Natural killer cell treated with Interleukin-12 subunit alpha and Interleukin-12 subunit beta and Interleukin-15 and Interleukin-18, amount 100 ng/mL, for 72 hours (primary cell): ENCODE measurements at places on chromosomes 2 and 18. TPM values are rescaled to one million over a fixed set of nuclear protein-coding genes. Genes with fewer than 3 reads are reported as not detected.
A peak's percentile ranks its signal among the peaks of the same experiment; 100 is the strongest.

- DNase-seq, result no peak
These were observed 26.5 kb downstream of the KIAA2012 start for GRCh38 chr2:202099515-202099914.

DNA sequence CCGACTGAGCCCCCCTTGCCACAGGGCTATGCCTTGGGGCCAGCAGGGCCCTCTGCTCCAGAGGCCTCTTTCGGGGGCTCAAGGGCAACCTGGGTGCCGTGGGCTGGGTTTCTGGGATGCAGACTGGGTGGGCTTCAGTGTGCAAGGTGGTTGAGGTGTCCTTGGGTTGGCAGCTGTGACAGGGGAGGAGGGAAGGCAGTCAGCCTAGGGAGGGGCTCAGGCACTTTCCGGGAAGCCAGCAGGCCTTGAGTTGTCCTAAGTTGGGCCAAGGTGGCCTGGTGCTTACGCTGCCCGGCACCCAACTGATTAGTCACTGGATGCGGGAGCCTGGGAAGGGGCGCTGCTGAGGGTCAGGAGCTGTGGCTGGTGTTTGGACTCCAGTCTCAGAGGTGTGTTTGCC lies 199.5 kb downstream of the TWIST2 start:
- peak; percentile 51 for DNase-seq

DNA sequence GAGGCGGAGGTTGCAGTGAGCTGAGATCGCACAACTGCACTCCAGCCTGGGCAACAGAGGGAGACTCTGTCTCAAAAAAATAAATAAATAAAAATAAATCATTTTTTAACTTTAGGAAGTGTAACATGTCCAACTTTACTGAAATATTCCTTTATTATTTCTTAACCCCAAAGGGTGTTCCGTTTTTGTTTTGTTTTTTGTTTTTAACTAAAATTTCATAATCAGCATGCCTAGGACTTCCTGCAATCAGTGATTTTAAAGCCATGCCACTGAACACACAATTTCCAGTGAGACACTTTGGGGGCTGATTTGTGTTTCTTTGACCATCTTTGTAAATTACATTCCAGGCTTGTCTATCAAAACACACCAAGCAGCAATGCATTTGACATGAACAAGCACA lies 7.1 kb downstream of the CATIP start:
- DNase-seq, result no peak

DNA sequence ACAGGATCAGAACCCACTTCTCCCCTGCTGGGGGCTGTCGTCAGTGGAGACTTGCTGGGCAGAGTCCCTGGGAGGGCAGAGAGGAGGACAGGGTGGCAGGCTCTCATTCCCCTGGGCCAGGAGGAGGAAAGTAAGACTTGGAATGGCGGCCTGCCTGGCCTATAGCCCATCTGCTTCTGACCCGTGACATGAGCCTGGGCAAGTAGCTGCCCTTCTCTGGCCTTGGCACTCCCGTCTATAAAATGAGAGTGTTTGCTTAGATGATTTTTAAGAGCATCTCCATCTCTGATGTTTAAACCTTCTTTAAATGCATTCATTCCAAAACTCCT lies 173.0 kb downstream of the DDX1 start:
- no peak for DNase-seq

GRCh38 chr2:187397886-187398285 lies 50.2 kb downstream of the CALCRL start:
- no peak for DNase-seq

DNA sequence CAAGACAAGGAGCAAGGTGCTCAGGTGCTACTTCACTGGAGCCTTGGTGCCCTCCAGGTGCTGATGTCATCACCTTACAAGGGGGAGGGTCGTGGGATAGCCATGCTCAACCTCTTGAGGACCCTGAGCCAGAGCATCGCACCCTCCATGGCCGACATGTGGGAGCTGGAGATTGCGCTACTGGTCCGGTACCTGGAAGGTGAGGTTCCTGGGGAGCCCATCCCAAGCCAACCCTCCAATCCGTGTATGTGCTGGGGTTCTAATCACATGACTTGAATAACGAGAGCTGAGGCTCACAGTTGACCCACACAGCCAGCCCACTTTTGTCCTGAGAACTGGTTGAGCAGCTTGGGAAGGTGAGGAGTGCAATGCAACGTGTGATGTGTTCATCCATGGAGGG lies 25.9 kb downstream of the MROH2A start:
- DNase-seq, result no peak

GRCh38 chr2:65957886-65958285 lies 477.0 kb upstream of the MEIS1 start:
- no peak for DNase-seq

- DNase-seq, result no peak
These were observed 2.7 kb upstream of the GEMIN6 start for GRCh38 chr2:38775097-38775920.

- DNase-seq, result no peak
These were observed 63.6 kb downstream of the TRABD2A start for GRCh38 chr2:84817239-84817655.

DNA sequence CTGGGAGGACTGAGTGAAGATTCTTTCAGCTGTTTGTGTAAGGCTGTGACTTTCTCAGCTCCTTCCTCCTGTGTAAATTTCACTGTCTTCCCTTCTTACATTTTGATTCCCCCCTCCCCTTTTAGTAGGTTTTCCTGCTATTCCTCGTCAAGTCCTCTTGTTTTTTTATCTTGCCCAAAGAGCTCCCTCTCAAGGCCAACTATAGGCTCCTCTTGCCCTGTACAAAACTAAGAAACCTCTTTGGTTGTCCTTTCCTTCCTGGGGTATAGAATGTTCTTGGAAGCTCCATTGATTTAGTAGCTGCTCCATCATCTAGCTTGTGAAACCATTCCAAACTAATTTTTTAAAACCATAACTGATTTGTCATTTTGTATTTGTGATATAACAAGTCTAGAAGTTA lies 7.3 kb downstream of the CCDC121 start:
- DNase-seq, result no peak

DNA sequence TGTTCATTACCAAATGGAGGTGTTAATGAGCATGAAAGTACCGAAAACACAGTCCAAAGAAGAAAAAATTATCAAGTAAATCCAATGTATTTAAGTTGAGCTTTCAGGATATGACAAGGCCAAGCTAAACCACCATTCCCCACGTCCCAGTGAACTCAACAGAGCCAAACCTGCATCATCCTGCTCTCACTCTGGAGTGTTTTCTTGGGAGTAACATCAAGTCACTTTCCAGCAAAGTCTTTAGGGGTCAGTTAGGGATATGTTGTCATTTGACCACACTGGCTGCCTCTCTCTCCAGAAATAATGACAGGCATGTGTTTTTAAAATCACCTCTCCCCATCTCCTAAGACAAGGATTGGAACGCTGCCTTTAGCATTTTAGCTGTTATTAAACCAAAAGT lies 140.5 kb downstream of the SRBD1 start:
- DNase-seq, result no peak

- no peak for DNase-seq
These were observed 142.3 kb upstream of the NCKAP5 start for GRCh38 chr2:133710613-133711012.

GRCh38 chr2:198375083-198375410 lies 570.7 kb downstream of the PLCL1 start:
- DNase-seq, result no peak

- no peak for DNase-seq
These were observed 7.9 kb upstream of the ASPRV1 start for GRCh38 chr2:69969126-69969983.

GRCh38 chr2:110946902-110947301 lies 173.8 kb upstream of the BCL2L11 start:
- DNase-seq, result no peak

- DNase-seq, result no peak
These were observed 25.4 kb upstream of the GLS start for GRCh38 chr2:190855245-190855644.

DNA sequence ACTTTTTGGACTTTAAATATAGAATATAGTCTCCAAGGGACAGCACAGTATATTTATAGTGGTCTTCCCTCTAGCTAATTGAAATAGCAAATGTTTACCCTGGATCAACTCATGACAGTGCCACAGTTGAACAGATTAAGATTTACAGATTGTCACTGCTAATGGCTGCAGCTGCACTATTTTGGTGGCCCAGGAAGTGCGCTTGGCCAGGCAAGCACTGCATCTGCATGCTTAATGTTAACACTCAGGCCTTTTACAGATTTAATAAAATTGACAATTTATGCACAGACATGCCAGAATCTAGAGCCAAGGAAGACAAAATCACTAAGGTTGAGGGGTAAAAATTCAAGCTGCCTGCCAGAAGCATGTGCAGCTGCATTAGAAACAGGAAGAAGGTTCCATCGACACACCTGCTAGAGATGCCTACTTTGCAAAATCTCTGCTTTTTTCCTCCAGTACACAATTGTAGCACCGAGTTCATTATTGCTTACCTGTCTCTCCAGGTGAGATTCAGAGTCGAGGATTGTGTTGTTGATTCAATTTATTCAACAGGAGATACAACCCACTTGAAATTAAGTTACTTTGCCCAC lies 1042.3 kb upstream of the NRXN1 start:
- DNase-seq, result no peak

DNA sequence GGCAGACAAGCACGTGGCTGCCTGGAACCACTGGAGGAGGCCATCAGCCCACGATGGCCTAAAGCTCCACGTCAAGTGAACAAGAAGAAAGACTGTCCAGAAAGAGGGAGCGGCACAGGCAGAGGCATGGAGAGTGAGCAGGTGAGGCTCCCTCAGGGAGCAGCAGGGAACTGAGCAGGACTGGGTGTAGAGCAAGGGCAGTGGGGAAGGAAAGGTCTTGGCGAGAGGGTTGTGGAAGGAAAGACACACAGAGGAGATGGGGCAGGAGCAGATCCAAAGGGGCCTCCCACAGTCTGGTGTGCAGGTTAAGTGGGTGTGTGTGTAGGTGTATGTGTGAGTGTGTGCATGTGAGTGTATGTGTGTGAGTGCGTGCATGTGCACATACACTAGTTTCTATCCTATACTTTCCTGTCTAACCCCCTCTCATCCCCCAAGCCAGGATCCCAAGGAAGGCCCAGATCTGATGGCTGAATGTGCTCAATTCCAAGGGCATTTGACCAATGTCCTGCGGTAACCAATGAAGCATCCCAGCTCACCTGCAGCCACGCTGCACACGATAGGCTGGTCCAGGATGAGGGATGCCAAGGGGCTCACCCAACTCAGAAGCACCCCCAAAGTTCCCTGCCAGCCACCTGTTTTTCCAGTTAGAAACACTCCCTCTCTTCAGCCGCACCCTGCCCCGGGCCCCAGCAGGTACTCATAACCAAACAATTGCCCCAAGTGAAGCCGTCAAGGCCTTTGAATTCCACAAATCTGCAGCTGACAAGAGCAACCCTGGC lies 262.5 kb upstream of the RAB6C start:
- no peak for DNase-seq

- DNase-seq, result no peak
These were observed 19.8 kb downstream of the GPC1 start for GRCh38 chr2:240455272-240455646.

DNA sequence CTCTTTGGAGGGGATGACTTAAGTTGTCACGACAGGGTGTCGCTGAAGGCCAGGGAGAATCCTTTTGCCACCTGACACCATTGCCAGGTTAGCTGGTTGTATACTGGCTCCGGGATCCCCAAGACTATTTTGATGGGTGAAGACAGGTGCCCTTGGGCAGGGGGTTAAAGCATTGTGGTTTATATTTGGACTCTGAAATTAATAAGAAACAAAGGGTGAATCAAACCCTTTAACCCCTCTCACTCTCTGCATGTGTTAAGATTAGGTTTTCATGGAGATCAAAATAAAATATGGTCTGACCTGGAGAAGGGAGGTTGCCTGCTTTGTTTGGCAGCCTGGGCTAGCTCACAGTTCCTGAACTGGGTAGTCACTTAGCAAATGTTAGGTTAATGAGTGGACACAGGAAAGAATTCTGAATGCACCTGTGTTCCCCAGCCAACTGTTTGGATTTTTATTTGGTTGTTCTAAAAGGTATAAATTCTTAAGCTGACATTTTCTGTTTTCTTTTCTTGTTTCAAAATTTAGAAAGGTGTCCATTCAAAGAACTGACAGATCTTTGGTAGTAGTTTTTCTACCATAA lies 301.7 kb downstream of the KCNS3 start:
- no peak for DNase-seq

DNA sequence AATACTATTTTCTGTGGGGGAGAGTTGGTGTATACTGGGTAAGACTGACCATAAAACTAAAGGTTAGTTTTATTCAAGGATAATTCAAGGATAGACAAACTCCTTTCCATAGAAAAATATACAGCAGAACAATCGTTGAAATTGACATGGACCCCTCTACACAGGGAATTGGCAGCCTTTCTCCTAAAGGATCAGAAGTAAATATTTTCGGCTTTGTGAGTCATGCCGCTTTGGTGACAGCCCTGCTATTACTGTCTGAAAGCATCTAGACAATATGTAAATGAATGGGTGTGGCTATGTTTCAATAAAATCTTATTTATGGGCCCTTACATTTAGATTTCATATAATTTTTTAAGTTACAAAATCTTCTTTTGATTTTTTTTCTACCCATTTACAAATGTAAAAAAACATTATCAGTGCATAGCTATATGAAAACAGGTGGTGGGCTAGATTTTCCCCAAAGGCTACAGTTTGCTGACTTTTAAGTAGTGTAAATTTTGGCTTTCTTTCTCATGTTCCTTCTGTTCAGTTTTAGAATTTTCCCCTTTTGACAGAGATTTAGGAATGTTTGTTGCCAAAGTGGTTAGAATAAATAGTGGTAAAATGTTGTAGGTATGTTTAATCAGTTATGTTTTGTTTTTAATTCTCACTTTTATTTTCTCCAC lies 270.6 kb downstream of the DCC start:
- no peak for DNase-seq

Gene STK39
- 39.1 TPM for total RNA-seq

Gene FN1
- 8.7 TPM for total RNA-seq

Gene HOXD1
- total RNA-seq, result not detected

Gene CLEC4F
- total RNA-seq, result 8.9 TPM

Gene COL6A3
- total RNA-seq, result 0.11 TPM

Gene CRYBA2
- total RNA-seq, result not detected

Gene SNORC
- 1.5 TPM for total RNA-seq

Gene SPOPL
- 34.5 TPM for total RNA-seq

Gene UGT1A10
- total RNA-seq, result not detected

Gene CHRNA1
- not detected for total RNA-seq

Gene FAM228A
- 0.21 TPM for total RNA-seq

Gene SERPINB10
- not detected for total RNA-seq

Gene DLGAP1
- not detected for total RNA-seq

Gene PXDN
- 3.6 TPM for total RNA-seq

Gene DAW1
- total RNA-seq, result not detected
